RPMI8226 (cell line): ENCODE measurements at places on chromosomes 16 and 17.

DNA sequence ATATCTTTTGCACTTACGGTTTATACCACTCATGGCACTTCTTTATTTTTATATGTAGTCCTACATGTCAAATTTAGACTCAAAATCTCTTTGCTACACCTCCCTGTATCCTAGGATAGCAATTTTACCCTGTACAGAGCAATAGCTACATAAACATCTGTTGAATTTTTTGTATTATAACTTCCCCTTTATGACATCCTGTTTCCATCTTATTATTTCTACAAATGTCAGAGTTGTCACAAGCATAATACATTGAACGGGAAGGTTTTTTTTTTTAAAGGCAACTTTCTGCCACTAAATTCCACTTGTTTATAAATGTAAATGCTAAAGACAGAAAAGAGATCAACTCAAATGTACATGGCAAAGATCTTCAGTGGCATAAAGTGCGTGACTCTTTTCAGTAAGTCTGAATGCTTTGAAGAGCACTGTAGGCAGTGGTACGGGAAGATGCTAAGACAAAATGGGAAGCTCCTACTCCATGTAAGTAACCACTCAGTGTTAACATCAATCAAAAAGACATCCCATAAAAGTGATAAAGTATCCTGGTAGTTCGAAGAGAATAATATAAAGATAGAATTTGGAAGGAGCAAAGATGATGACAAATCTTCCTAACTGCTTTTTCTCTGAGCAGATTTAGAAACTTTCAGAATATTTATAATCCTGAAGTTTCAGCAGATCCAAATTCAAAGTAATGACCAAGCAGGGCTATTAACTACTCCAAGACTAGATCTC is 26.8 kb downstream of the GNA13 start:
- no peak for DNase-seq

DNA sequence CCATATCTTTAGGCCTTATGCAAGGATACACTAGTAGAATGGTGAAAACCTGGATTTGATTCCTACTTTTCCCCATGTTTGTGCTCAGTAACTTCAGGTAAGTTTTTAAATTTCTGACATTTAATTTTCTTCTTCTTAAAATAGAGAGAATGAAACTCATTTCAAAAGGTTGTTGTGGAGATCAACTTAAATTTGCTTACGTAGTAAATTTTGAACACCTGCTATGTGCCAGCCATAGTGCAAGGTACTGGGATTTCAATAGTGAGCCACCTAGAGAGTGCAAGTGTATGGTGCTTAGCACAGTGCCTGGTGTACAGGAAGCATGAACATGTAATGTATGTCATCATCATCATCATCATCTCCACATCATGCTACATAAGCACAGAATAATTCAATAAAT is 73.6 kb upstream of the SMIM36 start:
- no peak for DNase-seq

DNA sequence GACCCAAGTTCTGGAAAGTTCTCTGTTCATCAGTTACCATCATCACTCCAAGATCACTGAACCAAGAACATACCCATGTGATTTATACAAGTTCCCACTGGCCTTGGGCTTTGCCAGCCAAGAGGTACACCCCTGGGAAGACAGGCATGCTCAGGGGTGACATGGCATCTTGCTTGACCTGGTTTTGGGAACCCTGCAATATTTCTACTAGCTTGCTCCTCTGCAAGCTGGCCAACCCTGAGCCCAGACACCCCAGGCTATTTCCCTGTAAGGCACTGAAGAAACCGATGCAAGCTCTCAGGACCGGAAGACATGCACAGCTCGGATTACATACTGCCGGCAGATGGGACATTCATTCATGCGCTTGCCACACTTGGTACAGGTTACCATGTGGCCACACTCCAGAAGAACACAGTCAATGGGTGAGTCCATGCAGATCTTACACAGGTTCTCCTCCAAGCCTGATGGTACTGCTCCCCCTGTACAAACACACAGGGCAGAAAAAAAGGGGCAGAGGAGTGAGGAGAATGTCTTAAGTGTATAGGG is 31.4 kb downstream of the LIG3 start:
- no peak for DNase-seq

- DNase-seq, result no peak
Observed at GRCh38 chr17:9677411-9677810, 32.1 kb downstream of the USP43 start.

DNA sequence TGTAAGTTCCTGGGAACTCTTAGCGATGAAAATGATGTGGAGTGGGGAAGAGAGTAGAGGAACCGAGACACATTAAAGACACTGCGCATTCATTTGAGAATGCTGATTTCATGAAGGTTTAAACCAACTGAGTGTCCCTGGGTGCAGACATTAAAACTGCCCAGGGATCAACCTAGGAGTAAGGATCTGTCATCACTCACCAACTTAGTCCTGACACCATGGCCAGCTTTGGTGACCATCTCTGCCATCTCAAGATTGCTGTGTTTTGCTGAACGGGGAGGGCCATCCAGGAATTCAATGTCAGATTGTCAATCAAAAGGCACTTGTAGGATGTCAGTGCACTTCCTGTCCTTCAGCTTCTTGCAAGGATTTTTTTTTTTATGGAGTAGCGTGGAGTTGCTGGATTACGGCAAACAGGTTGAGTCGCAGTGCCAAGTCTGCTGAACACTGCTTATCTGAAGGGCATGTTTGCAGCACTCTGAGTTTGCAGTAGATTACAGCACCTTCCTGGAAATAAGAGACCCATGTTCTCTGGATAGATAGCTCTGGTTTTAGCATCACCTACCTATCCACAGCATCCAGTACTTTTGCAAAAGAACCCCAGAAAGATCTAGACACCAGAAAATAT is 258.1 kb upstream of the IRX3 start:
- no peak for DNase-seq

DNA sequence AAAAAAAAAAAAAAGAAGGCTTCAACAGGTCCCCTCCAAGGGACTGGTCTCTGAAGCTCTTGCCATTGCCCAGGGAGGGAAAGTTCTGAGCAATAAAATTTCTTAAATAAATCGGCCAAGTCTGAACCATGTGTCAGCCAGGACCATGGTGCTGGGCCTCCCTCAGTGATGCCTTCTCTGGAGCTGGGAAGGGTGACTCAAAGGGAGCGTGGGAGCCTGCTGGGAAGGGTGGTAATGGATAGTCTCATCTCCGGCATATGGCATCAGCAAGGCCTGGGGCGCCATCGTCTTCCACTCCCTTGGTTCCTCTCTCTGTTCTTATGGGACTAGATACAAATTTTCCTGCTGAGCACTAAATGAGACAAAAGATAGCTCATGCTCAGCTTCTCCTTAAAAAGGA is 2.3 kb downstream of the VKORC1 start:
- no peak for DNase-seq

DNA sequence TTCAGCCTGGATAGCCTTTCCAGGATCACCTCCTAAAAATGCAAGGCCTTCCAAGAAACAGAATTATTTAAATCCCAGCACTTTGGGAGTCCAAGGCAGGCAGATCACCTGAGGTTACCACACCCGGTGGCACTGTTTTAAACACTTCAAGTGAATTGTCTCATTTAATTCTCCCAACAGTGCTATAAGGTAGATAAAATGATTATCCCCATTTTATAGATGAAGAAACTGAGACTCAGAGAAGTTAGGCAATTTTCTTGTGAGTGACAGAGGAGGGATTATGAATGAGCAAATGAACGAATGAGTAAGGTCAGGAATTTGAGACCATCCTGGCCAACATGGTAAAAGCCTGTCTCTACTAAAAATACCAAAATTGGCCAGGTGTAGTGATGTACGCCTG is 16.8 kb downstream of the THRA start:
- DNase-seq, result no peak

- no peak for DNase-seq
Observed at GRCh38 chr17:4162775-4163466, 19.9 kb downstream of the CYB5D2 start.

GRCh38 chr16:1772362-1772907 is at the start of gene EME2:
TSS of gene EME2 (plus strand) at chr16:1772810. CDS start at chr16:1773228, 418 bp downstream.
- DNase-seq, result peak; percentile 72

GRCh38 chr17:4406386-4406785 is 27.4 kb upstream of the SPNS3 start:
- DNase-seq, result no peak

DNA sequence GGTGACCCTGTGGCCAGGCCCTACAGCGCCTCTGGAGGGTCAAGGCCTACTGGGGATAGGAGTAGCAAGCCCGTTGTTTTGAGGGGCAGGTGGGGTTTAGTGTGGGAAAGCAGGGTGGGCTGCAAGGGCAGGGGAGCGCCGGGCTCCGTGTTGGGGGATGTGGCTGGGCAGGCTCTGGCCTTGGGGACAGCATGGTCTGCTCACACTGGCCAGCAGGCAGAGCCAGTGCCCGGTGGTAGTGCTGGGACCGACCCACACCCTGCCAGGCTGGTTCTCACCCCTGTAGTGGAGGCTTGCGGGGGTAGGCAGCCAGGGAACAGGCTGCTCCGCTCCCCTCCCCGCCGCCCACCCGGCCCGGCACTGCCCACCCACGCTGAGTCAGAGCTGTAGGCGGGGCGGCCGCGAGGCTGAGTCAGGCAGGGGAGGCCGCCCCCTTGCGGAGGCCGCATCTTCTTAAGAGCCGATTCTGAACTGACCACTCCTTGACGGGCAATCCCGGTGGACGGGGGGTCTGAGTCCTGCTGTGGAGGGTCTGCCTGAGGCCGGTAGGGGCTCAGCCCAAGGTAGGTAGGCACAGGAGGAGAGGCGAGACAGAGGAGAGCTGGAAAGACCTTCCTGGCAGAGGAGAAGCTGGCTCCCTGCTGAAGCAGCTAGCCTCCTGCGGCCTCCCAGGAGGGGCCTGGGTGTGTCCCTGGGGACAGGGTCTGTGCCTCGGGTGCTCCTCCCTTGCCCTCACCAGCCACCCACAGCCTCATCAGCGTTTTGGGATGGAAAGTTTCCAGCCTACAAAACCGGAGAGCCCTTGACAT is 62.4 kb downstream of the BAIAP2 start:
- no peak for DNase-seq

DNA sequence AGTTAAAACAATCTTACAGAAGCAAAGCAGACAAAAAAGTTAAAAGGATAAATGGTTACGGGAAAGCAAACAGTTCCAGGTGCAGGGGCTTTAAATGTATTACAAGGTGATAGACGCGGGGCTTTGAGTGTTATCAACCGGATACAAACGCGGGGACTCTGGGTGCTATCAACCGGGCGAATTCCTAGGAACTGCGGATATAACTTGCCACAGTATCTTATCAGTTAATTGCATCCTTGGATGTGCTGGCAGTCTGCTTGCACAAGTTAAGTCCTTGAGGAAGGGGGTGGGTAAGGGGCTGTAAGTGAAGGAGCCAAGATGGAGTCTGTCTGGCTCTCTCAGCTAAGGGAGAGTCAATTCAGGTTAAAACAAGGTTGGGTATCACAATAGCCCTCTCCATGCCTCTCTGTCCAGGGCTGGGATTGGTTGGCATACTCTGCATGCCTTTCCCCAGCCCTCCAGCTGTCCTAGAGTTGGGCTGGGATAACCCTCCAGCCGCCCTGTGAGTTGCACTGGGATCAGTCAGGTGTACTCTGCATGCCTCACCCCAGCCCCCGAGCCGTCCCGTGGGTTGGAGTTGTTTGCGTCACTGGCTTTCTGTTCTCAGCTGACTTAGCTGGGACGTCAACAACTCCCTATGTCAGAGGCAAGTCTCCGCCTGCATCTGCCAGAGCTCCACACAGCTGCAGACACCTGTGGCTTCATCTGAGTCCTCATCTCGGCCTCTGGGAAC is 40.9 kb downstream of the TMEM235 start:
- peak; percentile 81 for DNase-seq

GRCh38 chr16:73617738-73618137 is 569.8 kb upstream of the ZFHX3 start:
- DNase-seq, result no peak

GRCh38 chr16:82181461-82182185 is 11.6 kb upstream of the MPHOSPH6 start:
- no peak for DNase-seq

GRCh38 chr16:10883004-10883403 is 6.0 kb downstream of the CIITA start:
- DNase-seq, result no peak

DNA sequence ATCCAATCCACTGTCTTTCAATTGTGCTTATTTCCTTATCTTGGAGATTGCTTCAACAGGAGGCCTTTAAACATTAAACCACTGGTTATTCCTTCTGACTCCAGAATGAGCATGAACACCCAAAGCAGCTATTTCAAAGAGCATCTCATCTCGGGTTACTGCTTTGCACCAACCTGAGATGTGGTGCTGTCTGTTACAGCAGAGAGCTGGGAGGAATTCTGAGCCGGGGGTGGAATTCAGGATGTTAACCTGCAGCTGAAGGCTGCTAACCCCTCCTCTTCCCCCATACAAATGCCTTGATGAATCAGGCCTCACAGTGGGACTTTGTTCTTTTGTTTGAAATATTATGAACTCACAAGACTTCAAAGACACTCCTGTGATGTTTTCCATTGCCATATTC is 113.1 kb downstream of the SHISA9 start:
- no peak for DNase-seq

DNA sequence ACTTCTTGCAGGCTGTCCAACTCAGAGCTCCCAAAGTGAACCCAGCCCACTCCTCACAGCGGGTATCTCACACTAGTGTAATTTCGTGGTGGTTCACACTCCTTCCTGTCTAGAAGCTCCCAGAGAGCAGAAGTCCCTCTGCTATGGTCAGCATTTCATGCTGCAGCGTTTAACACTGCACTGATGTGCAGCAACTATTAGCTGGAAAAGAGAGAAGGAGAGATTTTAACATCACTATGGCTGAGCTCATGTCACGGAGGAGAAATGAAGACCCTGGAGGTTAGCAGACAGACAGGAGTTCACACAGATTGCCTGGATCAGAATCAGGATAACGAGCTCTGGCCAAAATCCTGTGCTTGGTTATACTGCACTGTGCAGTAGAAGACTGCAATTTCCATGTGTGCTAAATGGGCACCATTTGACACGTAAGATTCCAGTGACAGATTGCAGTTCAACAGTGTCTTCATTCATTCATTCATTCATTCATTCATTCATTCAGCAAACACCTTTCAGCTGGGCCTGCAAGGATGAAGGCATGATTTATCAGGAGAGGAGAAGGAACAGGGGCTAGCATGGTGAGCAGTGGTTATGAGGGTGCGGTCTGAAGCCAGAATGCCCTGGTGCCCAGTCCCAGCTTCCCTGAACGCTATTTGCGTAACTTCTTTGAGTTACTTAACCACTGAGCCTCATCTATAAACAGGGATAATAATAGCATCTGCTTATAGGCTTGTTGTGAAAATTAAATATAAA is 5.3 kb upstream of the CCL1 start:
- DNase-seq, result no peak

DNA sequence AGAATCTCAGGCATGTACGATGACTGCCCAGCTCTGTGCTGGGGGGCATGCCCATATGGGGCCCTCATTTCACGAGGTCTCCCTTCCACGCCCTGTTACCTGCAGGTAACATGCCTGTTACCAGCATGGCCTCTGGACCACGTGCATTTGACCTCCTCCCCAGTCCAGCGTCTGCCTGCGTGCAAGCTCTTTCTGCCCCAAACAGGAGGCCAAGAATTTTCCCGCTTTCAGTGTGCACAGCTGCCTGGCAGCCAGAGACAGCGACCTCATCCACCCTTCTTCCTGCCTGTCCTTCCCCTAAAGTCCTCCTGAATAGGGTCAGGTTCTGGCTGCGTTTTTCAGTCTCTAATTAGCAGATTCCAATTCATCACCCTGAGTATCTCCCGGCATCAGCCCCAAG is 306.5 kb upstream of the ZFHX3 start:
- DNase-seq, result no peak
